Stimulated activated CD8-positive, alpha-beta memory T cell treated with anti-CD3 and anti-CD28 coated beads, Interleukin-15, amount 100 ng/mL, for 24 hours (primary cell): ENCODE measurements at places on chromosomes 3 and 15.

DNA sequence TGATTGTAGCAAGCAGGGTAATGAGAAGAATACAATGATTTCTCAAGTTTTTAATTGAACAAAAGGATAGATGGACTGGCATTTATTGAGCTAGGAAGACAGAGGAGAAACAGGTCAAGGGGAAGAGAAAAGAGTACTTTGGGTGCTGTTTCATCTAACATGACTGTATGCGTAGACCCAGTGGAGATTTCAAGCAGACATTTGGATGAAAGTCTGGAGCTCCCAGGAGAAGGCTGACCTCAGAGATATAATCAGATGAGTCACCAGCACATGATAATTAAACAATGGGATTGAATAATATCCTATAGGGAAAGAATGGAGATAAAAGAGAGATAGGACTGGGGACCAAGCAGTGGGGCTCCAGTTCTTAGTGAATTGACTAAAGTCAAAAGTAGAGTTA, 194.9 kb downstream of the ARRDC4 start:
- DNase-seq = no peak

GRCh38 chr3:115469649-115470048, 153.7 kb upstream of the GAP43 start:
- DNase-seq = no peak

- DNase-seq = no peak
These were observed 8.3 kb downstream of the CCDC13 start for GRCh38 chr3:42764561-42765295.

DNA sequence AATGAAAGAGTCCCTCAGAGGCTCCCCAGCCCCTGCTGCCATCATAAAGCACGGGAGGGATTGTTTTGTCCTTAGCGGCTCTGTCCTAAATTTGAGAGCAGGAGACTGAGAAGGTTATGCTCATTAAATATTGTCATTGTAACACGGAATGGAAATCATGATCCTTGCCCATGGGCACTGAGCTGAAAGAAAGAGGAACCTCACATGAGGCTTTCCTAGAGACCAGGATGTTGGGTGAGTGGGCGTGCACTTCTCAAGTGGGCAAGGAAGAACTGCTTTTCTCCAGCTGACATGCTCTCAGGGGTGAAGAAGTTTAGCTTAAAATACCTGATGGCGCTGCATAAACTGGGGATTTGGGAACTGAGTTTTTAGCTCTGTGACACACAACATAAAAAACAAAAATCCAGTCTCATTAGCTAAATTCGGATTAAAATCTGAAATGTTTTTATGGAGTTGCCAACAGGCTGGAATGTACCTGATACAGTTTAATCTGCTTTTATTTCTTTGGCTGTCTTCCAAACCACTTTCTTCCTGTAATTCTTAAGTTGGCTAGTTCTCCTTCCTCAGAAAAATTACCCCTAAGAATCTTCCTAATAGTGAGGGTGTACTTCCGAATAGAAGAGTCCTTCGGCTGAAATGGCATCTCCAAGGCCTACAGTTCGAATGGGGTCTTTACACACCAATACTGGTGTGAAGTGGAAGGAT, 31.7 kb downstream of the ADPGK start:
- DNase-seq = no peak

DNA sequence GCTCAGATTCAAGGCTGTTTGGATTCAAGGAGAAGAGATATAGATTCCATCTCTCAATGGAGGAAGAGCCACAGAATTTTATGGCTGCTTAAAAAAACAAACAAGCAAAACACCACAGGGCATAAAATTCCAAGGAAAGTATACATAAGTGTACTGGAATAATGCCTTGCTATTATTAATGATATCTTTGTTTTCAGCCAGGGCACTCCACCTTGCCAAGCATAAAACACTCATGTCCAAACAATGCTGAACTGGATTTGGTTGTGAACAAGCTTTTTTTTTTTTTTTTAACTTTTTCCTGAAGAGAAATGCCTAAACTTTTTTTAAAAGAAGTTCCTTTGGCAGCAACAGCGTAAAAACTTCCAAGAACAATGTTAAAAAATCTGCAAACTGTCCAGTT, 4.8 kb upstream of the CLSTN2 start:
- DNase-seq = no peak
